PC-3 (cell line): ENCODE measurements at places on chromosomes 5 and 9.
A peak's percentile ranks its signal among the peaks of the same experiment; 100 is the strongest.

DNA sequence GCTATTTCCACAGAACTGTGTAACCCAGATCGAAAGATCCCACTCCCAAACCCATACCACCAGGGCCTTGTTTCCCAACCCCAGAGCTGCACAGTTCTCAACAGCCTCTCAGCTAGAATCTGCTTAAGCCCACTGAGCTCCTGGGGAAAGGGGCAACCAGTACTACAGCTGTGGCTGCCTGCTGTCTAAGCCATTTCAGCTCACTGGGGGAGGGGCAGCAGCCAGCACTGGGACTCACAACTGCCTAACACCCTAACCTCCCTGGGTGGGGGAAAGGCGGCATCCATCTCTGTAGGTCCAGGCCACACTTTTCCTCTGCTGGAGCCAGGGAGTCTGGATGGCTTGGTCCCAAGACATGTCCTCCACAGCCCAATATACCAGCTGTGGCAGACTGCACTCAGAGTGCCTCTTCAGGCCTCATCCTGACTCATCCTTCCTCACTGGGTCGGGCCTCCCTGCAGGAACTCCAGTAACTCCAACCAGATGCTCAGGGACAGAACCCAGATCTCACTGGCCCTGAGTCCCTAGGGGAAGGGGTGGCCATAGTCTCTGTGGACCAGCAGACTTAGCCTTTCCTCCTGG, 241.4 kb downstream of the HINT1 start:
- DNase-seq = no peak

DNA sequence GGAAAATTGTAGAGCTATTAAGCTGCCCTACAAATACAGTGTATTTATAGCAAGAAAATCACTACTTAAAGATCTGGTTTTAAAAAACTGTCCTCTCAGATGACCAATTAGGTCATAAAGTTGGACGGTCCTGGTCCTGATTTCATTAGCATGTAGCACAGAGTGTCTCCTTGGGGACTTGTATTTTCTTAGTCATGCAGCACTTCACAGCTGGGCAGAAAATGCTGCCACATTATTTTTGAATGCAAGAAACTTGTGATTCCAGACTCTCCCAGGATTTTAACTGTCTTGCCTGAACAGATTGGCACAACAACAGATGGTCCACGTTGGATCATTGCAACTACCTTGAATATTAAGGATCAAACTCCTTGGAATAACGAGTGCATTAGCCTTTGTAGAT, 348.1 kb upstream of the SGCD start:
- no peak for DNase-seq

GRCh38 chr9:87357600-87357999, 140.1 kb upstream of the DAPK1 start:
- DNase-seq = no peak

DNA sequence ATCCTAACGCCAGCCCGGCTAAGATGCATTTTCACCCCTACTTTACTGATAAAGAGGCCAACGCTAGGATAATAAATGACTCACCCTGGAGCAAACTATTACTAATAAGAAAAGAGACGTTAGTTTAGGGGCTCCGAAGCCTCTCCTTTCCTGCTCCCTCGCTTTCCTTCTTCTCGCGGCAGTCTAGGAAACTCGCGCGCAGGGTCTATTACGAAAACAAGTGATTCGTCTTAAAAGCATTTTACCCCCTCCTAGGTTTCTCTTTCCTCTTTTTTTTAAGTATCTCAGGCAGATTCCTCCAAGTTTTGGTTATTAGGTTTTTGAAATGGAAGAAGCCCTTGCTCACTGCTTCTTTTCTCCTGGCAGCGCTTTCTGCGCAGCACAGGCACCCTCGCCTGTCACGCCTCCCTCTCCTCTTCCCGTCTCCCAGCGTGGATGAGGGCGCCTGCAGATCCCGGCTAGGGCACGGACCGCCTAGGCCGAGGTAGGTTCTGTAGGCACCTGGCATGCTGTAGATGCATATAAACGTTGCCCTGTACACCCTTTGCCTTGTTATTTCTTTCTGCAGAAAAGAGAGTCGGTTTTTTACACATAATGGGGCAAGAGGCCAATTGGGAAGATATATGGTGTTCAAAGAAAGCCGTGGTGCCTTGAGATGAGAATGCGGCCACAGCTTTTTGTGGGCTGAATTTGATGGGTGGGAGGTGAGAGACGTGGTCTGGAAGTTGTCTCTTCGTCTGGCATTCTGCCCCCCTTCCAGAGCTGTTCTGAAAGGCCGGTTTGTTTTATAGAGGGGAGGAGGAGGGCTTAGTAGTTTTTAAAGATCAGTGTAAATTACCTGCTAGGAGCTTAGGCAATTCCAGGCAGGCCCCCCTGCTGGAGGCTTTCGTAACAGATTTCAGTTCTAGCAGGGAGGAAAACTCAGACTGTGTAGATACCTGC, 983 bp downstream of the GCNT1 start:
- peak; percentile 43 for DNase-seq

GRCh38 chr5:147234825-147235635, at the start of gene STK32A:
TSS of gene STK32A (plus strand) at chr5:147235026. CDS start at chr5:147239635, 4,609 bp downstream.
- DNase-seq = peak; percentile 65

DNA sequence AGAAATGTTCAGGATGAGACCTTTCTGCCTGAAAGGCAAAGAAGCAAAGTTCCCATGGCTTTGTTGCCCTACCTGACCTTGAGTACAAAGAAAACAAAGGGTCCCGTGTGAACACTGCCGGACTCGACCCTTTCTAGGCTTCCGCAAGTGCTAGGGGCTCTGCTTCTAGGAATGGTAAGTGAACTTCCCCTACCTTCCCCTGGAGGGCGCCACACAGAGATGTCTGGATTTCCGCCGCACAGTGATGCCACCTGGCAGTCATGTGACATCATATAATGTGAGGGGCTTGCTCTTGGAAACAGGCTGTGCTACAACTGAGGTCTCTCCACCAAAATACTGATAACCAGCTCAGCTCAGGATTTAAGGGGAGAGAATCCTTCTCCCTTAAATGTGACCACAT, 56.6 kb downstream of the HSD17B3 start:
- no peak for DNase-seq

- DNase-seq = no peak
Observed at GRCh38 chr5:132639706-132640130, 18.3 kb upstream of the IL13 start.

DNA sequence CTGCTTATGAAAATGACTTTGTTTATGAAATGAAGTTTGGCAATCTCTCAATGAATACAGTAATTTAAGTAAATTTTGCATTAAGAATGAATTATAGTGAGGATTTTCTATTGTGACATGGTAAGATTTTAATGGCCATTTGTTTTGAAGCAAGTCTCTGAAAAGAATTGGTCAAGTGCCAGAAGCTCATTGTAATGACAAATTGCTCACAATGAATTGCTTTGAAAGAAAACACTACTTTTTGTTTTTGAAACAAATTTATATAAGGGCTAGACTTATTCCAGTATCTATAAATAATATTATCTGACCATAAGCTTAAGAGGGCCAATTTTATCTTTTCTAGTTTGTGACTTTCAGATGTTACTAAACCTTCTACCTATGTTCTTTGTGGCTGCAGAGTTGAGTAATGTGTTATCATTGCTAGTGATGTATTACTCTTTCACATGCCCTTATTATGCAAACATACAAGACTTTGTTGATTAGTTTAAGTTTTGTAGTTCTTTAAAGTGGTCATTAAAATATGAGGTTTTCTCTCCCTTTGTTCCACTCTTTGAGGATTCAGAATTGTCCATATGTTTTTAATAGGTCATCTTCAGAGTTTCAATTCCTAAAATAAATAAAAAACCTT, 93.0 kb upstream of the ZNF608 start:
- no peak for DNase-seq

DNA sequence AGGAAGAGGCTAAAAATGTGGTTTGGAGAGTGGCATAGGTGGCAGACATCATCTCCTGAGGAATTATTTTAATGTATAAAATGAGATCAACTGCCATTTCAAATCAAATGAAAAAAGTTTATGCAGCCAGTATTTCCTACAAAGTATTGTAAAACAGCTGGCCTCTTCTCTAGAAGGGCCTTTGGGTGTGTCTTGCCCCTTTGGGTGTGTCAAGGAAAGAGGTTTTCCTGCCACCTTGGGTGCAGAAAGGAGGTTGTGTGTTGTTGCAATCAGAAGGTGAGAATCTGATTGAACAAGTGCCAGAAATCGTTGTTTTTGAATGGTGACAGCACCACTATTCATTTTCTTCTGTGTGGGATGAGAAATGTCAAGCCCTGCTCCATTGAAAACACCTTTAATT, 127.4 kb downstream of the RMI1 start:
- DNase-seq = no peak

GRCh38 chr5:78927657-78928282, 57.3 kb downstream of the ARSB start:
- DNase-seq = peak; percentile 36

DNA sequence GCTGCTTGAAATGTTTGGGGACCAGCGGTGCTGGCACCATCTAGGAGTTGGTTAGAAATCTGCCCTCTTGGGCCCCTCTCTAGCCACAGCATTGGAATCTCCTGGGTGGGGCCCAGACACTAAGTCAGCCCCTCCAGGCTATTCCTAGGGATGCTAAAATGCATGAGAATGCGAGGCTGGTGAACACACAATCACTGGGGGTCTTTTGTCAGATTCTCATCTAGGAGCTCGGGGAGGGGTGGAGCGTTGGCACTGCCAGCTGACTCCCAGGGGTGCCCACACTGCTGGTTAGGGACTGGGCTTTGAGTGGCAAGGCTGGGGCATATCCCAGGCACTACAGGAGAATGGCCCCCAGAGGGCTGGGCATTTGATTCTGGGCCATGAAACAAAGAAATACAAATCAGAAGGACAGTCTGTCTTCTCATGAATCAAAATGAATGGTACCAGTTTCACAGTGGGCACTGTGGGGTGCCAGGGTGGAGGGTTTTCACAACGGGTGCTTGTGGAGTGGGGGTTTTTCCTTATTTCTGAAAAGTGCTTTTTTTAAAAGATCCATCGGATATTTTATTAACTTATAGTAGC, 127.8 kb upstream of the RAPGEF1 start:
- no peak for DNase-seq

- DNase-seq = no peak
Observed at GRCh38 chr5:176996780-176997179, 9.8 kb downstream of the UIMC1 start.

DNA sequence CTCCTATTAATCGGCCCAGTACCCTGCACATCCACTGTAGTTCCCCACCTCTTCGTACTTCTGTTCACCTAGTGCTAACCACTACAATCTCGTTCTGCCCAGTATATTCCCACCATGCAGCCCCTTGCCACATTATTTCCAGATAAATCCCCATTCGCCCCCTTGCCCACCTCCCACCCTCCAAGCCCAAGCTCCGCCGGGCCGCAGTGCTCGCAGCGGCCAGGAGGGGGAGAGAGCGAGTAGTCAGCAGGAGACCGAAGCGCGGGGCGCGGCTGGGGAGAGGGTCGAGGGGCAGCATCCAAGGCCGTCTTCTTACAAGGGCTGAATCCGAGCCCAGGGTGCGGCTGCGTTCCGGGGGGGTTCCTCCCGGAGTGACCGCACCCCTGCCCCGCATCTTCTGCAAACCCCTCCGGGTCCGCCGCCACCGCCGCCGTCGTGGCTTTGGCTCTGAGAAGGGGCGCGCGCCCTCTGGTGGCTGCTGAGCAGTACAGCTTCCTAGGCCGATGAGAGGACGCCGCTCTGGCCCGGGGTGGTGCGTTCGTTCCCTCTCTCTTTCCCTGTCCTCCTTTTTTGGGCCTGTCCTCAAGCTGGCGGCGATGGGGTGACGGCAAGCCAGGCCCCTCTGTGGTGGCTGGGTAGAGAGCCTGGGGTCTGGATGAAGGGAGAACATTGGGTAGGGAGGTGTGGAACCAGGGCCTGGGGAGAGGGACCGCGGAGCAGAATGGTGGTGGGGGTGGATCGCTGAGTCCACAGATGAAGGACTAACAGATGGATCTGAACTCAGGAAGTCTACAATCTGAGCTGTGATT, 30.0 kb upstream of the PSD2 start:
- peak; percentile 66 for DNase-seq

- peak; percentile 28 for DNase-seq
Observed at GRCh38 chr9:97425973-97426336, 14.1 kb downstream of the TDRD7 start.

DNA sequence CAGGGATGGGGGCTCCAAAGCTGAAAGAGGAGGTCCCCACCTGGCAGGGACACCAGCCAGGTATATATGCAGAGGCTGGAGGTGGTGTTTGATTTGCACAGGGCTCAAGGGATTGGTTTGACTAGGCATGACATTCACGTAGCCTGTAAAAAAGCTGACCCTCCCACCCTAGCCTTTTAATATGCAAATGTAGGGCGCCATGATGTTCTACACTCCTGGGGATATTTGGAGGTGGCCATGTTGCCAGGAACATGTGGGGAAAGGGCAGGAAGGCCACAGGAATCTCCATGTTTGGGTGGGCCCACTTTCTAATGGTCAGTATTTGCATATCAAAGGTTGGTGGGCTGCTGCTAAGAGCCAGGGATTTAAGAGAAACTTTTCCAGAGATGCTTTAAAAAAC, 12.0 kb upstream of the THG1L start:
- DNase-seq = no peak

DNA sequence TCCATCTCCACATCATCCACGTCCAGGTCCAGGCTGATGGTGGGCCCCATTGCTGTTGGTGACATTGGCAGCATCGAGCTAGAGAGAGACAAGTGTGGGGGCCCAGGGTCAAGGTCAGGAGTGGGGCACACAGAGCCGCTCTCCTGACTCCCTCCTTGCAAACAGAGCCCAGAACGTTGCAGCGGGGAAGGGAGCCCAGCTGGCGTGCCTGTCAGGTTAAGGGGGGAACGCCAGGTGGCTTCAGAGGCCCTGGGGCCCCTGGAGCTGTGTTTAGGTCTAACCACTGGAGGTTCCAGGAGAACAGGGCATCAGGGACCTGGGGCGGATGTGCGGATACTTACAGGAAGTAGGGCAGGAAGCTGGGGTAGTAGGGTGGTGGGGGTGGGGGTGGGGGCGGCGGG, 7.5 kb downstream of the RNF44 start:
- no peak for DNase-seq

GRCh38 chr5:144960296-144960695, 789.6 kb downstream of the KCTD16 start:
- no peak for DNase-seq

- no peak for DNase-seq
Observed at GRCh38 chr5:146799231-146799630, 79.3 kb downstream of the PPP2R2B start.

- DNase-seq = peak; percentile 33
Observed at GRCh38 chr5:76709762-76710161, 6.2 kb upstream of the F2R start.
